Stimulated activated CD8-positive, alpha-beta memory T cell treated with anti-CD3 and anti-CD28 coated beads, Interleukin-7, amount 100 ng/mL, for 1 hour (primary cell): ENCODE measurements at places on chromosomes 11 and 22.

- DNase-seq: no peak
Observed at GRCh38 chr22:45638834-45639746, 32.5 kb upstream of the ATXN10 start.

- no peak for DNase-seq
Observed at GRCh38 chr11:41413843-41414242, 45.6 kb downstream of the LRRC4C start.

DNA sequence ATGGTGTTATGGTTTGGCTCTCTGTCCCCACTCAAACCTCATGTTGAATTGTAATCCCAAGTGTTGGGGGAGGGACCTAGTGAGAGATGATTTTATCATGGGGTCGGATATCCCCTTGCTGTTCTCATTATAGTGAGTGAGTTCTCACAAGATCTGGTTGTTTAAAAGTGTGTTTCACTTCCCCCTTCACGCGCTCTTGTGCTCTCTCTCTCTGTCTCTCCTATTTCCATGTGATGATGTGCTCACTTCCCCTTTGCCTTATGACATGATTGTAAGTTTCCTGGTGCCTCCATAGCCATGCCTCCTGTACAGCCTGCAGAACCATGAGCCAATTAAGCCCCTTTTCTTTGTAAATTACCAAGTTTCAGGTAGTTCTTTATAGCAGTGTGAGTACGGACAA lies 765.1 kb downstream of the KCNA4 start:
- DNase-seq: no peak

GRCh38 chr11:129960216-129961214 lies 42.1 kb downstream of the PRDM10 start:
- DNase-seq: no peak

DNA sequence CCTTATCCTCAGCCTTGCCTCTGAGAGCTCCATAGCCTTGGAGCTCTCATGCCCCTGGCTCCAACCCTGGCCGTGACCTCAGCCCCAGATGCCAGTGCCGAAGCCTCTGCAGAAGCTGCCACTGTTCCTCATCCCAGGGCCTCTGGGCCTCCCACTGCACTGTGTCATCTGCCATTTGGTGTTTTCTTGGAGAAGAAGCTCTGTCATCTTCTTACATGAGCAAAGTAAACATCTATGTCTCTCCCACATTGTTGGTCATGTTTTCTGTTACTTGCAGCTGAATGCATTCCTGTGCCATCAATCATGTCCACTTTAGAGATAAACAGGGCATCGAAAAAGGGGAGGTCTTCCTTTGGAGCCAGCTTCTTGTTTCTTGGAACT lies 45.0 kb upstream of the FTH1 start:
- DNase-seq: no peak

- DNase-seq: no peak
Observed at GRCh38 chr11:69638941-69639681, 1.8 kb upstream of the CCND1 start.

GRCh38 chr11:8531312-8531711 lies 62.7 kb downstream of the STK33 start:
- DNase-seq: no peak

DNA sequence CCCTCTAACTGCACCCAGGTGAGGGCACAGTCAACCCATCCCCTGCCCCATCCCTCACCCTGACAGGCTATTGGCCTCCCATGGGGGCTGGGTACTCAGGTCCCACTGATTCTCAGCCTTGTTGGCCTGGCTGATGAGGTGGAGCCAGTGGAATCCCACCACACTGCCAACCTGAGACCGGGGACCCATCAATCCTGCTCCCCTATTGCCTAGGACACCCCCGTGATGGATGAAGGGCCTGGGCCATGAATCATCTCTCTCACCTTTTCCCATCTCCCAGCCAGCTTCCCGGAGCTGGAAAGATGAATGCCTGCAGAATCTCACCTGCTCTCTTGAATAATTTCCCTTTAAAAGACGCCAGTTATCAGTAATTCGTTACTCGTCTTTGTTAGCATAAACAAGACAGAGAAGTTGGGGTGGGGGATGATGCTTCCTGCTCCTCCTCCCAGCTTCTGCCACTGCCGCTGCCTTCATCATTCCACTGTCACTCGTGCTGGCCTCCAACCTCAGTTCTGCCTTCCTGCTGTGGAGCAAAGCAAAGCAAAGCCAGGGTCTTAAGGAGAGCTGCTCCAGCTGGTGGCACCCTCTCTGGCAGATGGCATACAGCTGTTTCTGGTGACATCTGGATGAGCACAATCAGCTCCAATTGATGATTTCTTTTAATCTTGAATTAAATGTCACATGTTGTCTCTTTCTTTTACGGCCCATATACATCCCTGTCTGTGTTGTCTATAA lies 204.0 kb upstream of the NECTIN1 start:
- DNase-seq: no peak
